ENCODE measurements at places on chromosomes 13 and 19.
A peak's percentile ranks its signal among the peaks of the same experiment; 100 is the strongest.

- DNase-seq = no peak
These were observed 172.7 kb upstream of the MAB21L1 start for GRCh38 chr13:35649162-35649561.

- DNase-seq = no peak
These were observed 3.5 kb downstream of the GRK1 start for GRCh38 chr13:113670541-113670940.

GRCh38 chr13:99758460-99759162, 213.0 kb downstream of the ZIC5 start:
- DNase-seq = no peak

DNA sequence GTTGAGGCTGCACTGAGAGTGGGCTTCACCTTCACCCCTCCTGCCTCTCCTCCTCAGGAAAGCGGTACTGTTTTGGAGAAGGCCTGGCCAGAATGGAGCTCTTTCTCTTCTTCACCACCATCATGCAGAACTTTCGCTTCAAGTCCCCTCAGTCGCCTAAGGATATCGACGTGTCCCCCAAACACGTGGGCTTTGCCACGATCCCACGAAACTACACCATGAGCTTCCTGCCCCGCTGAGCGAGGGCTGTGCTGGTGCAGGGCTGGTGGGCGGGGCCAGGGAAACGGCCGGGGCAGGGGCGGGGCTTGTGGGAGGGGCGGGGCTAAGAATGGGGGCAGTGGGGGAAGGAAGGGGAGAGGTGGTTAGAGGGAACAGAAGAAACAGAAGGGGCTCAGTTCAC, 7.5 kb downstream of the CYP2A13 start:
- DNase-seq = no peak

- DNase-seq = no peak
These were observed 540.7 kb downstream of the GPC6 start for GRCh38 chr13:93767180-93767916.

DNA sequence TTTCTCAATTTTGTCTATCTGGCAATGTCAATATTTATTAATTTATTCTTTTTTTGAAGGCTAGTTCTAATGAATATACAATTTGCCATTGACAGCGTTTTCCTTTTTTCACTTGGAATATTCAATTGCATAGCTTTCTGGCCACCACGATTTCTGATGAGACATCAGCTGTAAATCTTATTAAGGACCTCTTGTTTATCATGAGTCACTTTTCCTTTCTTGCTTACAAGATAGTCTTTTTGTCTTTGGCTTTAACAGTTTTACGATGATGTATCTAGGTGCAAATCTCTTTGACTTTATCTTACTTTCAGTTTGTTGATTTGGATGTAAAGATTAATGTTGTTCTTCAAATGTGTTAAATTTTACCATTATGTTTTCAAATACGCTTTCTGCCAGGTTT, 991.6 kb upstream of the SLC10A2 start:
- DNase-seq = no peak

- DNase-seq = peak; percentile 74
These were observed 6.3 kb downstream of the ERICH4 start for GRCh38 chr19:41449079-41449864.

DNA sequence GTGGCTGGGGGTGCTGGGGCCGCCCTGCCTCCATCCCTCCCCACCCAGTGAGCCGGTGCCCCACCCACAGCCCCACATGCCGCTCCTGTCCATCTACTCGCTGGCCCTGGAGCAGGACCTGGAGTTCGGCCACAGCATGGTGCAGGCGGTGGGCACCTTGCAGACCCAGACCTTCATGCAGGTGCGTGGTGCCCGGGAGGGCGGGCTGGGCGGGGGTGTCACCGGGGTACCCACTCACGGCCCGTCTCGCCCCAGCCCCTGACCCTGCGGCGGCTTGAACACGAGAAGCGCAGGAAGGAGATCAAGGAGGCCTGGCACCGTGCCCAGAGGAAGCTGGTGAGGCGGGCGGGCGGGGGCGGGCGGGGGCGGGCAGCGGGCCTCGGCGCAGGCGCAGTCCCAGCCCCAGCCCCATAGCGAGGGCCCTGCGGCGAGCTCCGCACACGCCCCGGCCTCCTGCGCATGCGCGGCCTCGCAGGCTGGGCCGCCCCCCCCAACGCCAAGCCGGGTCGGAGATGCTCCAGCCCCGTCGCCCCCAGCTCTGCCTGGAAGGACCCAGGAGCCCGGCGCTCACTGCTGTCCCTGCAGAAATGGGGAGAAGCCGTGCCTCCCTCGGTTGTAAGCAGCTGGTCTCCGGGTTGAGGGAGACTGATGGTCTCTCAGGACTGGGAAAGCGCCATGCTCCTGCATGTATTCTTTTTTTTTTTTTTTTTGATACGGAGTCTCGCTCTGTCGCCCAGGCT, 7.7 kb downstream of the ARHGAP45 start:
- peak; percentile 83 for DNase-seq

GRCh38 chr19:50242581-50242980, 39.2 kb downstream of the MYH14 start:
- DNase-seq = peak; percentile 94

- DNase-seq = peak; percentile 44
These were observed 85.6 kb downstream of the RXFP2 start for GRCh38 chr13:31824705-31825517.

DNA sequence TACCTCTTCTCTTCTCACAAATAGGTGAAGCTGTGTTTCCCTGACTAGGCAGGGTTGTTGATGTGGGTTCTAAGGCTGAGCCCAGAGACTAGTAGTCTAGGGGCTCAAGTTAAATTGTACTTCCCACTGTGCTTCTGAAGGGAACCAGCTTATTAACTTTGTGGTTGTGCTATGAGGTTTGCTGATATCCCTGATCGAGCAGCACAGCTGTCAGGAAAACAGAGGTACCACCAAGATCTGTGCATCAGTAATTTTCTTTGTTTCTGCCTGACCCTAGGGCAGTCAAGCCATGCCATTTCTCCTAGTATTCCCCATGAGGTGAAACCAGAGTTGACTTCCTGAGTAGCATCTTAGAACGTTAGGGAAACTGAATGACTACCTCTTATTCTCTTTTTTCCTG, 853.8 kb upstream of the MIR17HG start:
- DNase-seq = no peak

DNA sequence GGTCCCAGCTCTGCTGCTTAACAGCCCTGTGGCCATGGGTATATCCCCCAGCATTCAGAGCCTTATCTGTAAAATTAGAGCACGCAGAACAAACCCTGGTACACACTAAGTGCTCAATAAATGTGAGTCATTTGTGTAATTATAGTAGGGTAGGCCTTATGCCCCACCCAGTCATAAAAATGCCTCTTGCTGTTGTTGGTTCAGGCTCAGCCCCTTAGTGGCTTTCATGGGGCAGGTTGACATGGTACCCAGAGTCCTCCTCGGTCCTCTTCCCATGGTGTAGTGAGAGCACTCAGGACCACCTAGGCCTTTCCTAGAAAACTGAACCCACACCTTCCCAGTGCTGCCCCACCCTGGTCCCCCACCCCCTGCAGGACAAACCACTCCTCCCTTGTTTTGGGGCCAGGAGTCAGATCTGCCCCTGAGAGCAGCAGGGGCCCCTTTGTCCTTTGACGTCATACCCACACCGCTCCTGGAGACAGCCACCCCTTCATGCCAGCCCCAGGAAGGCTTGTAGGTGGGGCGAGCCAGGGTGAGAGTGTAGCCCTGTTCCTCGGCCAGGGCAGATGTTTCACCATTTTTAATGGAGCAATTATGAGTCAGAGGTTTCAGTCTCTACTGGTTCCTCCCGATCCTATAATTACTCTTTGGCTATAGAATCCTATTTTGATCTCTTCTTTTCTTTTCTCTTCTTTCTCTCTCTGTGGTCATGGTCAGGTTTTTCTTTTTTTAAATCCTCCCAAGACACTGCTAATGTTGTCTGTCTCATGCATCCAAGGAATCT, 36.8 kb downstream of the ACTN4 start:
- DNase-seq = peak; percentile 93

Measured in MV-4-11 (cell line).